Activated CD8-positive, alpha-beta memory T cell treated with anti-CD3 and anti-CD28 coated beads, Interleukin-2, amount 10 ng/mL, durations not matched to agents 7 days and 5 days (primary cell): ENCODE measurements at places on chromosomes 5 and 9. TPM values are rescaled to one million over a fixed set of nuclear protein-coding genes. Genes with fewer than 3 reads are reported as not detected.

GRCh38 chr5:638501-639252 lies 26.5 kb downstream of the CEP72 start:
- DNase-seq = peak; percentile 35
- peaks cover 3% of the 10 kb centered on the region for H3K4me1 ChIP-seq
- H3K36me3 ChIP-seq = peaks cover 29% of the 10 kb centered on the region
- no peak overlapping the region for H3K27ac ChIP-seq

DNA sequence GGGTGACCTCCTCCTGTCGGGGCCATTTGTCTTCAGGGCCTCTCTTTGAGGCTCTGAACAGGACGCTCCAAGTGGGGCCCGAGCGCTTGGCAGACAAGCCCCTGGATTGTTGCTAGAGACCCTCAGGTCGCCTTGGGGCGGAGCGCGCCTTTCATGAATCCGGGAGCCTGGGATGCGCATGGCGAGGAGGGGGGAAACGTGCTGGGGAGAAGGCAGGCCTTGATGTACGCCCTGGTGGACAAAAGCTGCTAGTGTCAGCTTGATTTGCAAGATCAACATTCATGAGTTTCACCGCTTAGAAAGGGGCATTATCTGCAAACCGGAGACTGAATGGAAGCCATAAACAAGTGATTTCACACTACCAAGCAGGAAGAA lies 226.3 kb downstream of the SMARCA2 start:
- peaks cover 15% of the 10 kb centered on the region for H3K4me1 ChIP-seq
- H3K27me3 ChIP-seq = peaks cover 37% of the 10 kb centered on the region
- no peaks in the 10 kb centered on the region for H3K36me3 ChIP-seq
- no peak overlapping the region for H3K27ac ChIP-seq
- DNase-seq = no peak

- H3K4me3 ChIP-seq = no peak overlapping the region
- no peaks in the 10 kb centered on the region for H3K4me1 ChIP-seq
- DNase-seq = no peak
- no peaks in the 10 kb centered on the region for H3K27me3 ChIP-seq
- H3K27ac ChIP-seq = no peak overlapping the region
These were observed 96.3 kb downstream of the ANKRD33B start for GRCh38 chr5:10660135-10660534.

DNA sequence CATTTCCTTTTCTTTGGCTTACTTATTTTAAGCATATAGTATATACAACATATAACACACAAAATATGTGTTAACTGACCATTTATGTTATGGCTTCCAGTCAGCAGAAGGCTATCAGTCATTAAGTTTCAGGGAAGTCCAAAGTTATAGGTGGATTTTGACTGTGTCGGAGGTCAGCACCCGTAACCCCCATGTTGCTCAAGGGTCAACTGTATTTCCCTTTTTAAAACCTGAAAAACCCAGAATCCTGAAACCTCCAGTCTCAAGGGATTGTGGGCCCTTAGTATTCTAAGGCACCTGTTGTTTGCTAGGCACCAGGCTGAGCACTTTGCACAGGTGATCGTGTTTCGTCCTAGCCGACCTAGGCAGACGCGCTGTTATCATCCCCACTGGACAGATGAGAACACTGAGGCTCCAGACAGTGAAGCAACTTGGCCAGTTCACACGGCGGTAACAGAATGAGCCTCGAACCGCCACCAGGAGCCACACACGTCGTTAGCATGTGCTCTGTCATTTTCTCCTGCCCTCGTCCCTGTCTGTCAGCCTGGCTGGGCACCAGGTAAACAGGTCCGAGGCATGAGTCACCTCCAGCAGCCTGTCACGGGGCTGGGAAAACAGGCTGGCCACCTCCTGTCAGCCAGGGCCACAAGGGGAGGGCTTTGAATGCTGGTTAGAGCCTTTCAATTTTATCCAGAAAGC lies 39.9 kb downstream of the DUSP1 start:
- no peak overlapping the region for H3K27ac ChIP-seq
- no peaks in the 10 kb centered on the region for H3K27me3 ChIP-seq
- no peak overlapping the region for H3K4me3 ChIP-seq
- H3K4me1 ChIP-seq = no peaks in the 10 kb centered on the region
- no peaks in the 10 kb centered on the region for H3K36me3 ChIP-seq
- DNase-seq = no peak

The DBN1 gene
- 128 TPM for total RNA-seq

The UBAP1 gene
- 36.3 TPM for total RNA-seq

- peaks cover 21% of the 10 kb centered on the region for H3K27me3 ChIP-seq
- no peaks in the 10 kb centered on the region for H3K4me1 ChIP-seq
- H3K27ac ChIP-seq = no peak overlapping the region
These were observed 93.1 kb downstream of the PDE4D start for GRCh38 chr5:59800347-59800893.

The PCDHA1 gene
- not detected for total RNA-seq

GRCh38 chr5:174793684-174794328 lies 69.4 kb downstream of the MSX2 start:
- H3K4me3 ChIP-seq = no peak overlapping the region
- DNase-seq = peak; percentile 55
- H3K27me3 ChIP-seq = peaks cover 19% of the 10 kb centered on the region
- no peaks in the 10 kb centered on the region for H3K36me3 ChIP-seq
- H3K4me1 ChIP-seq = no peaks in the 10 kb centered on the region

- no peak overlapping the region for H3K27ac ChIP-seq
- DNase-seq = no peak
- no peaks in the 10 kb centered on the region for H3K36me3 ChIP-seq
- no peak overlapping the region for H3K4me3 ChIP-seq
- H3K4me1 ChIP-seq = peaks cover 5% of the 10 kb centered on the region
These were observed 28.1 kb downstream of the GFRA3 start for GRCh38 chr5:138246334-138246733.

- no peak for DNase-seq
- no peaks in the 10 kb centered on the region for H3K4me1 ChIP-seq
- no peak overlapping the region for H3K27ac ChIP-seq
- H3K27me3 ChIP-seq = no peaks in the 10 kb centered on the region
These were observed 53.1 kb downstream of the SVEP1 start for GRCh38 chr9:110526426-110526825.

The KIF20A gene
- 64.3 TPM for total RNA-seq

GRCh38 chr9:121194730-121195129 lies 6.9 kb downstream of the RAB14 start:
- H3K36me3 ChIP-seq = peaks cover 20% of the 10 kb centered on the region
- peaks cover 71% of the 10 kb centered on the region for H3K4me1 ChIP-seq
- no peak for DNase-seq
- no peak overlapping the region for H3K4me3 ChIP-seq

DNA sequence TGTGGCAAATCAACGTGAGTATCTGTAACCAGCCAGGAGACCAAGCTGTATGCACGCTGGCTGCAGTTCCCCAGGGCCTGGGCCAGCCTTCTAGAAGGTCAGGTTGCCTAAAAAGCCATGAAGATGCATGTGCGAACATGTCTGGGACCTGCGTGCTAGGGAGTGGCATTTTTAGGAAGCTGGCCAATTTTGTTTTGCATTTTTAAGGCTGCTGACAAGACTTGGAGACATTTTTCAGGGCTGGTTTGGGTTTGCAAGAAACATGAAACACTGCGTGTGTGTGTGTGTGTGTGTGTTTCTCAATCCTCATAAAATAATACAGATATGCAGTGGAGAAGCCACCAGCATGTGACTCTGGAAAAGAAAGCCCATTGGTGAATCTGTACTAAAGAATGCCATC lies 5.1 kb downstream of the TGFBI start:
- peaks cover 15% of the 10 kb centered on the region for H3K27me3 ChIP-seq
- H3K27ac ChIP-seq = no peak overlapping the region

The PAXX gene
- total RNA-seq = 68.6 TPM

- peaks cover 42% of the 10 kb centered on the region for H3K4me1 ChIP-seq
- no peak for DNase-seq
- H3K27me3 ChIP-seq = peaks cover 34% of the 10 kb centered on the region
These were observed 9.2 kb upstream of the GRHPR start for GRCh38 chr9:37413311-37413710.
